ENCODE measurements at places on chromosomes 4 and X.

GRCh38 chr4:119589165-119589564, 39.4 kb downstream of the PDE5A start:
- peaks cover 22% of the 10 kb centered on the region for H3K36me3 ChIP-seq
- no peak for DNase-seq
- no peak overlapping the region for H3K4me3 ChIP-seq
- no peaks in the 10 kb centered on the region for H3K4me1 ChIP-seq
- H3K27ac ChIP-seq, result no peak overlapping the region
- no peaks in the 10 kb centered on the region for H3K27me3 ChIP-seq

GRCh38 chr4:6720202-6720699, 4.3 kb downstream of the BLOC1S4 start:
- H3K4me1 ChIP-seq, result peaks cover 38% of the 10 kb centered on the region
- peaks cover 6% of the 10 kb centered on the region for H3K36me3 ChIP-seq
- peaks cover 6% of the 10 kb centered on the region for H3K27me3 ChIP-seq
- DNase-seq, result peak; percentile 98
- H3K4me3 ChIP-seq, result no peak overlapping the region

GRCh38 chrX:1244164-1245076, 24.2 kb upstream of the CSF2RA start:
- peak; percentile 49 for DNase-seq
- peak overlapping the region; percentile 46 for H3K4me3 ChIP-seq
- no peaks in the 10 kb centered on the region for H3K27me3 ChIP-seq
- H3K4me1 ChIP-seq, result peaks cover 14% of the 10 kb centered on the region
- no peak overlapping the region for H3K27ac ChIP-seq

DNA sequence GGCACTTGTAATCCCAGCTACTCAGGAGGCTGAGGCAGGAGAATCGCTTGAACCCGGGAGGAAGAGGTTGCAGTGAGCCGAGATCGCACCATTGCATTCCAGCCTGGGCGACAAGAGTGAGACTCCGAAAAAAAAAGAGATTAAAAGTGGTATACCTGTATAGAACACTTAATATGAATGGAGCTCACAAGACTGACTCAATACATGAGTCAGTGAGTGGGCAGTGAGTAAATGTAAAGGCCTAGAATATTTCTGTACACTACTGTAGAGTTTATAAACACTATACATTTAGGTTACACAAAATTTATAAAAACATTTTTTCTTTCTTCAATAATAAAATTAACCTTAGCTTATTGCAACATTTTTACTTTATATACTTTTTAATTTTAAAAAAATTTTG, 93.8 kb downstream of the CENPC start:
- no peak overlapping the region for H3K27ac ChIP-seq
- DNase-seq, result no peak
- no peak overlapping the region for H3K4me3 ChIP-seq

GRCh38 chr4:147510962-147511668, 30.2 kb downstream of the EDNRA start:
- DNase-seq, result no peak
- H3K4me3 ChIP-seq, result no peak overlapping the region
- no peaks in the 10 kb centered on the region for H3K36me3 ChIP-seq
- no peak overlapping the region for H3K27ac ChIP-seq

DNA sequence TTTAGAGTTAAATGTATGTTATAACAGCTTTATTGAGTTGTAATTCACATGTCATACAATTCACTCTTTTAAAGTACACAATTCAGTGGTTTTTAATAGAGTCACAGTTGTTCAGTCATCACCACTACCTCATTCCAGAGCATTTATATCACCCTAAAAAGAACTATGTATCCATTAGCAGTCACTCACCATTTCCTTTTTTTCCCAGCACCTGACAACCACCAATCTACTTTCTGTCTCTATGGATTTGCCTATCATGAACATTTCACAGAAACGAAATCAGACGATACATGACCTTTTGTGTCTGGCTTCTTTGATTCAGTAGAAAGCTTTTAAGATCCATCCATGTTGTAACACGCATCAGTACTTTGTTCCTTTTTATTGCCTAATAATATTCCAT, 52.9 kb upstream of the FRAS1 start:
- no peaks in the 10 kb centered on the region for H3K4me1 ChIP-seq
- H3K36me3 ChIP-seq, result no peaks in the 10 kb centered on the region
- DNase-seq, result no peak
- H3K27ac ChIP-seq, result no peak overlapping the region
- H3K27me3 ChIP-seq, result no peaks in the 10 kb centered on the region

GRCh38 chr4:68349279-68349648, 626 bp downstream of the YTHDC1 start:
- DNase-seq, result no peak
- peak overlapping the region; percentile 100 for H3K27ac ChIP-seq
- peaks cover 23% of the 10 kb centered on the region for H3K4me1 ChIP-seq
- H3K4me3 ChIP-seq, result peak overlapping the region; percentile 94
- peaks cover 6% of the 10 kb centered on the region for H3K27me3 ChIP-seq

DNA sequence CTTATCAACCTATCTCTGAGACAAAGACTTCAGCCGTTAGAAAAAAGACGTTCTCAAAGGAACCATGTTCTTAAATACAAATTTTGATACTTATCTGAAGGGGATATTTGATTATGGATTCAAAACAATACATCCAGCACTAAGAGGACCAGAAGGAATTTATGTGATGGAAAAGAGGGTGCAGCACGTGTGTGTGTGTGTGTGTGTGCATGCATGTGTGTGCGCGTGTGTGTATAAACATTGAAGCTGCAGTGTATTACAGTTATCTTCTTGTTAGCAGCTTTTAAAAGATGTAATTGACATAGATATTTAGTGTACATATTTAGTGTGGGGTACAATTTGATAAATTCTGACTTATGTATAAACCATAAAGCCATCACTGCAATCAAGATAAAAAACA, 44.9 kb downstream of the ANK2 start:
- no peaks in the 10 kb centered on the region for H3K4me1 ChIP-seq
- H3K36me3 ChIP-seq, result no peaks in the 10 kb centered on the region
- no peak overlapping the region for H3K4me3 ChIP-seq

- no peak for DNase-seq
- peaks cover 4% of the 10 kb centered on the region for H3K27me3 ChIP-seq
- peaks cover 19% of the 10 kb centered on the region for H3K4me1 ChIP-seq
- no peak overlapping the region for H3K27ac ChIP-seq
- H3K36me3 ChIP-seq, result peaks cover 100% of the 10 kb centered on the region
These were observed 63.4 kb upstream of the S100G start for GRCh38 chrX:16586377-16587112.

DNA sequence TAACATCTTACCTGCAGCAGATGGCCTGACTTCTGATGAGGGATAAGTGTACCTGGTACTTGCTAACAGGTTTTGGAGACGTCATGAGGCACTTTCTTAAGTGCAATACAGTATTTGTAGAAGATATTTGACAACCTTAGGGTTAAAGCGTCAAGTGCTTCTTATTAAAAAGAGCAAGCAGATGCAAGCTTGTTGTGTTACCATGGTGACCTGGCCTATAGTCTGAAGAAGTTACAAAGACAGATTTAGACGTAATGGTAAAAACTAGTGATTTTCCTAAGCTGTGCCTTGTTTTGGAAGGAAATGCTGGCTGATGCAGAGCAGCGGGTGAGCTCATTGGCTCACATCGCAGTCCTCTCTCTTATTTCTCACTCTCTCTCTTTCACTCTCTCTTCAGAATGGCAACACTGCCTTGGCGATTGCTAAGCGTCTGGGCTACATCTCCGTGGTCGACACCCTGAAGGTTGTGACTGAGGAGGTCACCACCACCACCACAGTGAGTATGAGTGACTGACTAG, 243.6 kb downstream of the ANK2 start:
- DNase-seq, result no peak
- no peaks in the 10 kb centered on the region for H3K27me3 ChIP-seq
- peak overlapping the region; percentile 68 for H3K27ac ChIP-seq
- no peak overlapping the region for H3K4me3 ChIP-seq
- peaks cover 28% of the 10 kb centered on the region for H3K4me1 ChIP-seq

- peak overlapping the region; percentile 76 for H3K27ac ChIP-seq
- DNase-seq, result no peak
- H3K36me3 ChIP-seq, result no peaks in the 10 kb centered on the region
These were observed 605.1 kb downstream of the BCOR start for GRCh38 chrX:39492497-39493162.

- H3K4me3 ChIP-seq, result no peak overlapping the region
- H3K27ac ChIP-seq, result no peak overlapping the region
- H3K27me3 ChIP-seq, result peaks cover 6% of the 10 kb centered on the region
- no peak for DNase-seq
These were observed 188.7 kb upstream of the VCX start for GRCh38 chrX:7654316-7654715.

GRCh38 chr4:182843808-182844325, 73.3 kb downstream of the DCTD start:
- no peak for DNase-seq
- peaks cover 50% of the 10 kb centered on the region for H3K4me1 ChIP-seq
- no peak overlapping the region for H3K4me3 ChIP-seq
- no peaks in the 10 kb centered on the region for H3K36me3 ChIP-seq
- H3K27ac ChIP-seq, result no peak overlapping the region

- peaks cover 53% of the 10 kb centered on the region for H3K4me1 ChIP-seq
- no peaks in the 10 kb centered on the region for H3K36me3 ChIP-seq
- no peak for DNase-seq
- H3K27ac ChIP-seq, result no peak overlapping the region
- no peak overlapping the region for H3K4me3 ChIP-seq
These were observed 270.8 kb downstream of the BCOR start for GRCh38 chrX:39826813-39827543.

- H3K4me1 ChIP-seq, result peaks cover 22% of the 10 kb centered on the region
- peak overlapping the region; percentile 56 for H3K4me3 ChIP-seq
- no peak for DNase-seq
- peaks cover 15% of the 10 kb centered on the region for H3K27me3 ChIP-seq
- no peaks in the 10 kb centered on the region for H3K36me3 ChIP-seq
These were observed 639 bp upstream of the MTM1 start for GRCh38 chrX:150567645-150568319.

DNA sequence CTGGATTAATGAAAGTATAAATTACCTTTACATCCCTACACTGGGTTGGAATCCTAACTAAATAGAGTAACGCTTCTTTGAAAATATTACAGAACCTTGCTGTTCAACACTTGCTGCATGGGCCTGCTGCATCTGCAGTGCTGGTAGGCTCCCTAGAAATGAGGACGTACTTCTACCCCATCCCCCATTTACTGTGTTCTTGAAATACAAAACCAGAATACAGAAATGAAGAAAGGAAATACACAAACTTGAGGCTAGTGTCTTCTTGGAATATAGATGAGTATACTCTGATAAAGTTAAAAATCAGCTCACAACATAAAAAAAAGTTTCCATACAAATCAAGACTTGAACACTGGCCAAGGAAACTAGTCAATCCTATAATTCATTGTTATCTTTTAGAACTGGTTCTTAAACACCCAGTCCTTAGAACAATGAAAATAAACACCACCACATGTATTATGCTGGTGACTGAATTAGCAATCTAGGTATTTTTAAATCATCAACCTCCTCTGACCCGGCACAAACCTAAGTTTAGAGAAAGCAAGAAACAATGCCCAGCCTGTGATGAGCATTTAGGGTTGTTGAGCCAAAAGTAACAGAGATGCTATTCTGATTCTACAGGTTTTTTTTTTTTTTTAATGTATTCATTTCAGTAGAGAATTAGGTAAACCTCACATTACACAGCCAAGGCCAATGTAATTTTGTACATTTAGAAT, 49.7 kb downstream of the ATP8A1 start:
- H3K4me1 ChIP-seq, result peaks cover 13% of the 10 kb centered on the region
- H3K27me3 ChIP-seq, result peaks cover 12% of the 10 kb centered on the region
- no peak for DNase-seq
- H3K4me3 ChIP-seq, result no peak overlapping the region

DNA sequence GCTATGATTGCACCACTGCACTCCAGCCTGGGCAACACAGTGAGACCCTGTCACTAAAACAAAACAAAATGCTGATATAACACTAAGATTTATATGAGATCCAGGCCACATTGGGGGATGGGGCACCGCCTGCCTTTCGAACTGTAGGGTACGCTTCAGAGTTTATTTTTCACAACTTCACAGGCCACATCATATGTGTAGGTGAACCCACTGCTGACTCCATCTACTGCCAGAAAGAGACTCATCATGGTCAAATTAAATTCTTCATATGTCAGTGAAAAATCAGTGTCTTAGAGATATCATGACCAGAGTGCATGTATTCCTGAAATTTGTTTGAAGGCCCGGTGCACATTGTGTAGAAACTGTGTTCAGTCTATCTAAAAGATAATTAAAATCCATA, 121.8 kb downstream of the GPR143 start:
- DNase-seq, result no peak
- H3K36me3 ChIP-seq, result peaks cover 35% of the 10 kb centered on the region
- no peak overlapping the region for H3K27ac ChIP-seq
- peaks cover 31% of the 10 kb centered on the region for H3K4me1 ChIP-seq

GRCh38 chr4:99852199-99852749, 35.6 kb downstream of the DAPP1 start:
- peaks cover 20% of the 10 kb centered on the region for H3K4me1 ChIP-seq
- H3K4me3 ChIP-seq, result no peak overlapping the region
- no peaks in the 10 kb centered on the region for H3K36me3 ChIP-seq
- peaks cover 10% of the 10 kb centered on the region for H3K27me3 ChIP-seq

DNA sequence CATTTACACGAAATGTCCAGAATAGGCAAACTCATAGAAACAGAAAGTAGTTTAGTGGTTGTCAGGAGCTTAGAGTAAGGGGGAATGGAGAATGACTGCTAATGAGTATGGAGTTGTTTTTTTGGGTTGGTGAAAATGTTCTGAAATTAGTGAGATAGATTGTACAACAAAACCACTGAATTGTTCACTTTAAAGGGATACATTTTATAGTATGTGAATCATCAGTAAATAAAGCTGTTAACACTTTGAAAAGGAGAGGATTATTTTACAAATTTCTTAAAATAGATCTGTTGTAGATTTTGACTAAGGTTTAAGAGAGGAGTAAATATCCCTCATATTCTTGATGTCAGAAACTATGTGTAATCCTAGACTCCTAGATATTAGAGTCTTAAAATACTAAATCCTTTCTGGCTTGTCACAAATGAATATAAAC, 82.7 kb downstream of the RAPGEF2 start:
- peaks cover 10% of the 10 kb centered on the region for H3K4me1 ChIP-seq
- peaks cover 3% of the 10 kb centered on the region for H3K27me3 ChIP-seq
- no peak overlapping the region for H3K4me3 ChIP-seq

GRCh38 chr4:6781561-6781960, 966 bp upstream of the KIAA0232 start:
- peaks cover 55% of the 10 kb centered on the region for H3K4me1 ChIP-seq
- H3K4me3 ChIP-seq, result peak overlapping the region; percentile 74
- peaks cover 21% of the 10 kb centered on the region for H3K27me3 ChIP-seq
- no peak overlapping the region for H3K27ac ChIP-seq
- H3K36me3 ChIP-seq, result peaks cover 10% of the 10 kb centered on the region
